ENCODE measurements at places on chromosomes 2 and 18.
A peak's percentile ranks its signal among the peaks of the same experiment; 100 is the strongest.

DNA sequence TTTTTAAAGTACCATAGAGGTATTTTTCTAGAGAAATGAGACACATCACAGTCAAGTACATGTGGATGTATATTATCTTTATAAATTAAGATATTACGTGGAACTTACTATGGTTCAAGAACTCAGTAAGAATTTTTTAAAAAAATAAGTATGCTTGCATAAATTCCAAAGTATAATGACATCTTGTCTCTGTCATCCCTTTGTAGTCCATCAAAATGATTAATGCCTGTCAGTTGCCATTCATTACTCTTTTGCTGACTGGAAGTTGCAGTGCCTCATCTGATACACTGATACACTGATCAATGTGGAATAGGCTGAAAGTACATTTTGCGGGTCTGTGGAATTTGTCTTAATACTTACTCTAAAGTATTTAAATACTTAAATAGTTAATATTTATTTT lies 177.2 kb downstream of the GALNT13 start:
- no peak for DNase-seq

DNA sequence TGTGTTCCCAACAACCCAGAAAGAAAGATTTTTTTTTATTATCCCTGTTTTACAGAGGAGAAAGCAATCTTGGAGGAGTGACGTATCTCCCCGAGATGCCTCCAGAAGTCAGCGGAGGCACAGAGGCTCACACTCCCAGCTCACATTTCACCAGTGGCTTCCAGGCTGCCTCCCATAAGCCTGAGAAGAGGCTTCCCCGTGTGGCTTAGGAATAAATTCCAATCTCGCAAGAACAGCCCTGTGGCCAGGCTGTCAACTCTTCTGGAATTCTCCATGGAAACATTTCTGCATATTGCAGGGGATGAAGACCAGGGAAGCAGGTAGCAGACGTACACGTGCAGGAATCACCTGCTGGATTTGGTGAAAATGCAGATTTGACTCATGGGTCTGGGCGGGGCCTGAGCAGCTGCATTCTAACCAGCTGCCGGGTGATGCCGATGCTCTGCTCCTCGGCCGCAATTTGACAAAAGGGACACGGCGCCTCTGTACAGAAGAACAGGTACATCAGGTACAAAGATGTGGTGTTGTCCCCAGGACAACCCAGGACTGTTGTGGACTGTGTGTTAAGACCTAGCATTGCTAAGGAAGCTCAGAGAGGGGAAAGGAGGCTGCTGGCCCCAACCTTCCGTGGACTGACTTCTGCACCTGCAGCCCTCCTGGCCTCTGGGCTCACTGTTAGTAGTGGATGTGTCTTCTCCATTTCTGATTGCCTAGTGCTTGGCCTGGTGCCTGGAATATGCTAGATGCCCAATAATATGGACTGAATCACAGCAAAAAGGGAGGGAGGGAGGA lies 114.2 kb upstream of the ID2 start:
- DNase-seq = peak; percentile 17

- DNase-seq = no peak
These were observed 18.2 kb downstream of the CYBRD1 start for GRCh38 chr2:171540437-171540836.

GRCh38 chr2:129055824-129056223 lies 737.2 kb upstream of the HS6ST1 start:
- DNase-seq = peak; percentile 32

GRCh38 chr2:85413592-85414420 lies 3.6 kb upstream of the CAPG start:
- DNase-seq = peak; percentile 51

GRCh38 chr2:64213532-64214275 lies 69.5 kb upstream of the PELI1 start:
- DNase-seq = peak; percentile 19

DNA sequence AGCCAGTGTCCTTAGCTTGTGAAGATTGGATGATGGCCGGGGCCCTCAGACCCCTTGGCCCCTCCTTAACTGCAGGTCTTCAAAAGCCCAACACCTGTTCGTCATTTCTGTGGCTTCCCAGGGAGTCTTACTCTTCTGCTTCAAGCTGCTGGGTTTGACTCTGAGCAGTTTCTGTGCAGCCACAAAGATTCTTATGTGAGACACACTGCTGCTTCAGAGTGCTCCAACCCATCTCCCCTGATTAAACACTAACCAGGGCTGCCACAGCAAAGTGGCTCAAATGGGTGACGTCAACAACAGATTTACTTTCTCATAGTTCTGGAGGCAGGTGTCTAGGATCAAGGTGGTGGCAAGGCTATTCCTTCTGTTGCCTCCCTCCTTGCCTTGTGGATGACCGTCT lies 40.8 kb downstream of the TSN start:
- peak; percentile 7 for DNase-seq

DNA sequence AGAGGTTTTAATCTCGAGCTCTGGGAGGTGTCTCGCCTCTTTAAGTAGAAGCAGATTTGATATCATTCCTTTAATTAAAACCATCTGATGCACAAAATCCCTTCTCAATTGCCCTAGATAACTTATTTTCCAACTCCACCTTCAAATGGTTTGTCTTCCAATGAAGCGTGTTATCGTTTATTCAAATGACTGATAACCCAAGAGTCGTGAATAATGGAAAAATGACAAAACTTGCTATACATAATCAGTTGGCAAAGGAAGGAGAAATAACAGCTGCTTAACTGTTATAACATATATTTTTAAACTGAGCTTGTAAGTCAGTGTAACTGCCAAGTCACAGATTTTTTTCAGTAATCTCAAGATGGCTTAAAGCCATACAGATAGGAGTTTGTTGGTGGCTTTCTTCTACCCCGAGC lies 144.6 kb downstream of the QPCT start:
- no peak for DNase-seq

DNA sequence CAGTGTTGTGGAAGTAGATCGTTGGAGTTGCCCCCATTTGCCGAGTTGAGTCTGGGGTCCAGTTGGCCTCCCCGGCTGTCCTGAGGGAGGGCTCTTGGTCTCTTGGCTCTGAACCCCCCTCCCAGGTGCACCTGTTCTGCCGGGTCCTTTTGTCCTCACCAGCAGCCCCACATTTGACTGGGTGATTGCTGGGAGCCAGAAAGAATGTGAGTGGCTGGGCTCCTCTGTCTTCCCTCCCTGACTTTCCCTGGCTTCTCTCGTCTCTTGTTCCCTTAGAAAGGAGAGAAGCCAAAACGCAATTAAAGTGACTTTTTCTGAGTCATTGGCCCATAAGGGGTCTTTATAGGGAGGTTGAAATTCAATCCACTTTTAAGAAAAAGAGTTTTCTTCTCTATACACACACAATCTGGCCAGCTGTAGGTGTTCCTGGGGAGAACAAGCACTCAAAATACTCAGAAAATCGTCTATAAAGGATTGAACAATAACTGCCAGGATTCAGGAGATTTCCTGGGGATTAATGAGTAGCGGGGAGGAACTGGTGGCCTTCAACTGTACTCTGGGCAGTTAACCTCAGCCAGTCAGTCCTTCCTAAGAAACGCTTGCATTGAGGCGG lies 131.0 kb downstream of the TMEM182 start:
- peak; percentile 0 for DNase-seq
